CD8-positive, alpha-beta T cell (primary cell): ENCODE measurements at places on chromosomes 4 and X.

DNA sequence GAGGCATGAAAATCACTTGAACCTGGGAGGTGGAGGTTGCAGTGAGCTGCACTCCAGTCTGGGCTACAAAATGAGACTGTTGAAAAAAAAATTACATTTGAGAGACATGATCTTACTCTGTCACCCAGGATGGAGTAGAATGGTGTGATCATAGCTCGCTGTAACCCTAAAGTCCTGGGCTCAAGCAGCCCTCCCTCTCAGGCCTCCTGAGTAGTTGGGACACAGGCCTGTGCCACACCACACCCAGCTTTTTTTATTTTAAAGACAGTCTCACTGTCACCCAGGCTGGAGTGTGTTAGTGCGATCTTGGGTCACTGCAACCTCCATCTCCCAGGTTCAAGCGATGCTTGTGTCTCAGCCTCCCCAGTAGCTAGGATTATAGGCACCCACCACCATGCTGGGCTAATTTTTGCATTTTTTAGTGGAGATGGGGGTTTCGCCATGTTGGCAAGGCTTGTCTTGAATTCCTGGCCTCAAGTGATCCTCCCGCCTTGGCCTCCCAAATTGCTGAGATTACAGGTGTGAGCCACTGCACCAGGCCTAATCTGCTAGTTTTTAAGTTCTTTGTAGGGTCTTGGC lies 6.1 kb downstream of the RPS3A start:
- DNase-seq: no peak

- no peak for DNase-seq
These were observed 173.5 kb downstream of the ANTXR2 start for GRCh38 chr4:79899481-79899880.

- DNase-seq: no peak
These were observed 59.4 kb upstream of the MSN start for GRCh38 chrX:65608026-65608425.

DNA sequence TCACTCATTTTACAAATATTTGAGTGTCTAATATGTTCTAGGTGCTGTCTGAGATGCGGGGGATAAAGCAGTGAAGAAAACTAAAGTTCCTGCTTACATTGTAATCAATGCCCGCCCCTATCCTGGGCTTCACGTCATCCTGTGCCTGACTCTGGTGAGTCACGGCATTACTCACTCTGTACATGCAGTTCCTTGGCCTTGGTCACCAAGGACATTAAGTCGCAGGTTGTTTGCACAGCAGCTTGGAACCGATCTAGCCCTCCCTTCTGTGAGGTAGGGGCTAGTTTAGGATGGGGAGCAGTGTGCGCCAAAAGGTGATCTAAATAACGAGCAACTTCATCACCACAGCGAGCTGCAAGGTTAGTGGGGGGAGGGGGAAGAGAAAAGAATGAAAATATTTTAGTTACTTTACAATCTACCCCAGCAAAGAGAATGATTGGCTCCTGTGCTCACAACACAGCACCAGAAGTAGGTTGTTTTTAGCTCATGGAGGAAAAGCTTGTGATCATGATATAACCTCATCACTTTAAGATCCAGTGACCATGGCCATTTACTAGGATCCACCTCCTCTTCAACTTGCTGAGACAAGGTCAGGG lies 48.0 kb upstream of the HDAC8 start:
- no peak for DNase-seq

GRCh38 chr4:95105112-95105511 lies 347.4 kb downstream of the BMPR1B start:
- no peak for DNase-seq

- no peak for DNase-seq
These were observed 198.0 kb downstream of the ARHGAP24 start for GRCh38 chr4:85672959-85673358.

DNA sequence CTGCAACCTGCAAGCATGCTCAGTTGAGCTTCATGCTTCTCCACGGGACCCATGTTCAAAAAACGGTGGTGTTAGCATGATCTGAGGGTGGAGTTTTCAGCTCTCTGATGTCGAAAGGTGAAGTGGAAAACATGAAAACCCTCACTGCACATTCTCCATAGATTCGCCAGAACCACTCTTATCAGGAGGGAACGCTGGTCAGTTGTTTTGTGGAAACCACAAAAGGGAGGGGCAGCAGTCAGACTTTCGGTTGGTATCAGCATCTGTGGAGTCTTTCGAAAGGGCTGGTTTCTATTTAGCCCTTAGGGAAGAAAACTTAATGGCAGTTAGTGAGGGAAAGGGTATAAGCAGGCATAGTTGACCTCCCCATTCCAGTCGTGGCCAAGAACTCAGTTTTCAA lies 12.6 kb downstream of the PPA2 start:
- no peak for DNase-seq

GRCh38 chr4:155079871-155080270 lies 128.6 kb upstream of the NPY2R start:
- no peak for DNase-seq

GRCh38 chr4:67678612-67679011 lies 22.3 kb downstream of the UBA6 start:
- DNase-seq: no peak

- no peak for DNase-seq
These were observed 29.6 kb downstream of the TLR10 start for GRCh38 chr4:38752941-38753806.

GRCh38 chr4:25399510-25399909 lies 22.4 kb downstream of the ANAPC4 start:
- DNase-seq: no peak

GRCh38 chrX:30577362-30577991 lies at the start of gene TASL:
Gene TASL (minus strand): TSS chrX:30577766. CDS start chrX:30560355, 17,411 bp downstream.
- no peak for DNase-seq

DNA sequence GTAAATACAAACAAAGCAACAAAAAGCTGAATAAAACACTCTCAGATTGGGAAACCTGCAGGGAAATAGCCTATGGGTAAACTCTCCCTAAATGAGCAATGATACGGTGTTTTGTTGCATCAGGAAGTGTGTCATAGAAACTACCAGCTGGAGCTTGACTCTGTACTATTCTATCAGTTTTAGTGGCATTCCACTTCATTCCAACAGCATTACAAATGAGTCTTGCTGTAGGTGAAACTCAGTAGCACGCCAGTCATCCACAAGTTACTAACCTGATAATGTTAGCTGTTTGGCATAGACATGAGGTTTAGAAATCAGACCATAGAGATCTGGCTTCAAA lies 24.9 kb downstream of the FGFBP1 start:
- DNase-seq: no peak

- DNase-seq: no peak
These were observed 22.4 kb downstream of the NAT8L start for GRCh38 chr4:2081540-2081939.

- DNase-seq: no peak
These were observed 209.7 kb downstream of the NWD2 start for GRCh38 chr4:37453999-37454800.

GRCh38 chr4:37661772-37662171 lies 24.4 kb downstream of the RELL1 start:
- no peak for DNase-seq

GRCh38 chrX:49809891-49810632 lies 19.0 kb upstream of the PAGE4 start:
- DNase-seq: no peak

GRCh38 chr4:82833696-82834313 lies 35.2 kb upstream of the SCD5 start:
- DNase-seq: no peak
